ENCODE measurements at places on chromosomes 1 and 21.

DNA sequence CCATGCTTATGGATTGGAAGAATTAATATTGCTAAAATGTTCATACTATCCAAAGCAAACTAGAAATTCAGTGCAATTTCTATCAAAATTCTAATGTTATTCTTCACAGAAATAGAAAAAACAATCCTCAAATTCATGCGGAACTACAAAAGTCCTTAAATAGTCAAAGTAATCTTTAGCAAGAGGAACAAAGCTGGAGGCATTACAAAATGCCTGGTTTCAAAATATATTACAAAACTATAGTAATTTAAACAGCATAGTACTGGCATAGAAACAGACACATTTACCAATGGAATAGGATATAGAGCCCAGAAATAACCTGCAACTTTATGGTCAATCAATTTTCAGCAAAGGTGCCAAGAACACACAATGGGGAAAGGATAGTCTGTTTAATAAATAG, 3.8 kb downstream of the CTSS start:
- DNase-seq: no peak

- no peak for DNase-seq
These were observed 1.2 kb downstream of the KRTAP10-5 start for GRCh38 chr21:44579056-44579832.

DNA sequence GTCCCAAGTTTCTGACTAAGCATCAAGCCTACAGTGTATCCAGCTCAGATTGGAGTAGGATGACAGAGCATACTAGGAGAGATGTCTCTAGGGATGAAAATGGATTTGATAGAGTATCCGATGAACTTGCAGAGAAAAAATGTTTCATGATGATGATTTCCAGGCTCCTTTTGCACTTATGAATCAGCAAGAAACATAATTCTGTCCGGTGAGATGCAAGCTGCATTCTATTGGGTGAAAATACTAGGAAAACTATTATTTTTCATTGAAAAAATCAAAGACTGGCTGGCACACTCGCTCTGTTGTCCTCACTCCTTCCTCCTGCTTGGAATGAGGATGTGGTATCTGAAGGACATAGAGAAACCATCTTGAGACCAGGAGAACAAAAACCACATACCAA, 35.4 kb upstream of the RAB3GAP2 start:
- no peak for DNase-seq

- no peak for DNase-seq
These were observed 48.4 kb upstream of the IGSF5 start for GRCh38 chr21:39696618-39697017.

GRCh38 chr21:17146426-17146825, 366.4 kb upstream of the CXADR start:
- DNase-seq: no peak

- DNase-seq: no peak
These were observed 228.2 kb upstream of the IRF2BP2 start for GRCh38 chr1:234838182-234838581.

- DNase-seq: no peak
These were observed 62.8 kb downstream of the DYRK1A start for GRCh38 chr21:37429356-37429755.
